OCI-M1 (cell line): ENCODE measurements at places on chromosomes 16 and 17.
A peak's percentile ranks its signal among the peaks of the same experiment; 100 is the strongest.

GRCh38 chr16:54160939-54161897 lies 125.4 kb downstream of the IRX3 start:
- DNase-seq = no peak

GRCh38 chr17:27457731-27458523 lies 1.7 kb downstream of the KSR1 start:
- peak; percentile 81 for DNase-seq

- no peak for DNase-seq
Observed at GRCh38 chr17:50262001-50262794, 12.1 kb upstream of the TMEM92 start.

DNA sequence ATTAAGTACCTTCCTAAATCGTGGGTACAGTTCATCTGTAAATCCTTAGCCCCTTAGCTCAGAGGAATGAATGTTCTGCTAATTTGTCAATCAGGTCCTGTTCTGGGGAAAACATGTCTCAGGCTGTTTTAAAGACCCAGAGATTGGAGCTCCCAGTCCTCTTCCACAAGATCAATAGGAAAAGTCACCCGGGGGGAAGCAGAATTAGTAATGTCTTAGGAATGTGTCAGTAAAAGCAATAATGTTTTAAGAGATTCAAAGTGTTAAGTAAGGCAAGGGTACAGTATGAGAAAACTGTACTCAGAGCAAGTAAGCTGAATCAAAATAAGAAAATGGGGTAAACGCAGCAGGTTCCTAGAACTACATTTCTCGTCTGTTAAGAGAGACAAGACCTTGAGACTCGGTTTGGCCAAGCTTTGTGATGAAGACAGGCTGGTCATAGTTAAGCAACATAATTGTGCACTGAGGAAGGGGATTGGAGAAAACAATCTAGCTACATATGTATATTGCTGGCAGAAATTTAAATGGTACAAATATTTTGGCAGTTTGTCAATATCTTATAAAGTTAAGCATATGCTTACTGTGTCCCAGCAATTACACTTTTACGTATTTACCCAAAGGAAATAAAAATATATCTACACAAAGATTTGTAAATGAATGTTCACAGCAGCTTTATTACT lies 192.9 kb upstream of the C17orf78 start:
- DNase-seq = no peak
